Neural crest cell (in vitro differentiated cells): ENCODE measurements at places on chromosomes 12 and 14. TPM values are rescaled to one million over a fixed set of nuclear protein-coding genes. Genes with fewer than 3 reads are reported as not detected.
A peak's percentile ranks its signal among the peaks of the same experiment; 100 is the strongest.

GPR84 gene
- not detected in 2 replicates for total RNA-seq

NEK9 gene
- total RNA-seq: 109 and 113 TPM in 2 replicates

DNA sequence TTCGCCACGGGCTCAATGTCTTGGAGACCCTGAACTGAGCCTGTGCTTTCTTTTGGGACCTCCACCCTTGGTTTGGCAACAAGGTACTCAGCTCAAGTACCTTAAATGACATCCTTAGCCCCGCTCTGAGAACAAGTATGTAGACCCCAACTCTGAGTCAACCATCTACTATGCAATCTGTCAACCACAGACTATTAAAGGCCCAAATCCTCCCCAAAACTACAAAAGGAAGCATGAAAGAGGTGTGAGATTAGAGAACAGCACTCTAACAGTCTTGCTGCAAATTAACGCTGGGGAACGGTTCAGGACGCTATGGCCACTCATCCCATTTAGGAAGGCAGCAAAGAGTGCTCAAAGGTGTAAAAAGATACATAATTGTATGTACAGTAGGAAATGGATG, 52.1 kb downstream of the CCDC88C start:
- no peaks in the 10 kb centered on the region for H3K27me3 ChIP-seq
- no peak overlapping the region for H3K27ac ChIP-seq
- DNase-seq: no peak
- H3K4me1 ChIP-seq: peaks cover 28% of the 10 kb centered on the region
- H3K4me3 ChIP-seq: no peak overlapping the region

- H3K27ac ChIP-seq: peak overlapping the region; percentile 93
- peaks cover 13% of the 10 kb centered on the region for H3K4me1 ChIP-seq
- no peaks in the 10 kb centered on the region for H3K27me3 ChIP-seq
- H3K4me3 ChIP-seq: no peak overlapping the region
Measured at GRCh38 chr12:18908191-18908590, 170.3 kb downstream of the CAPZA3 start.

DNA sequence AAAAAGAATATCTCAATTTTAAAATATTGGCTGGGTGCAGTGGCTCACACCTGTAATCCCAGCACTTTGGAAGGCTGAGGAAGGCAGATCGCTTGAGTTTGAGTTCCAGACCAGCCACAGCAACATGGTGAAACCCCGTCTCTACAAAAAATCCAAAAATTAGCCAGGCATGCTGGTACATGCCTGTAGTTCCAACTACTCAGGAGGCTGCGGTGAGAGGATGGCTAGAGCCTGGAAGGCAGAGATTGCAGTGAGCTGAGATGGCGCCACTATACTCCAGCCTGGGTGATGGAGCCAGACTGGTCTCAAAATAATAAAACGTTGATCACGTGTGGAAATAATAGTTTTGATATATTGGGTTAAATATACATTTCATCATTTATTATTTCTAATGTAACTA, 5.7 kb downstream of the MTRFR start:
- no peak for DNase-seq
- no peak overlapping the region for H3K27ac ChIP-seq
- H3K27me3 ChIP-seq: no peaks in the 10 kb centered on the region
- H3K4me3 ChIP-seq: no peak overlapping the region
- H3K36me3 ChIP-seq: peaks cover 7% of the 10 kb centered on the region
- H3K4me1 ChIP-seq: peaks cover 18% of the 10 kb centered on the region

GRCh38 chr12:43891856-43892574, 56.1 kb downstream of the TMEM117 start:
- DNase-seq: no peak
- H3K36me3 ChIP-seq: no peaks in the 10 kb centered on the region
- H3K27me3 ChIP-seq: no peaks in the 10 kb centered on the region
- H3K27ac ChIP-seq: no peak overlapping the region
- no peaks in the 10 kb centered on the region for H3K4me1 ChIP-seq

GRCh38 chr12:112905451-112906089, 1.2 kb upstream of the OAS1 start:
- H3K4me3 ChIP-seq: no peak overlapping the region
- no peak overlapping the region for H3K27ac ChIP-seq
- no peak for DNase-seq
- peaks cover 3% of the 10 kb centered on the region for H3K36me3 ChIP-seq
- H3K4me1 ChIP-seq: peaks cover 8% of the 10 kb centered on the region

DNA sequence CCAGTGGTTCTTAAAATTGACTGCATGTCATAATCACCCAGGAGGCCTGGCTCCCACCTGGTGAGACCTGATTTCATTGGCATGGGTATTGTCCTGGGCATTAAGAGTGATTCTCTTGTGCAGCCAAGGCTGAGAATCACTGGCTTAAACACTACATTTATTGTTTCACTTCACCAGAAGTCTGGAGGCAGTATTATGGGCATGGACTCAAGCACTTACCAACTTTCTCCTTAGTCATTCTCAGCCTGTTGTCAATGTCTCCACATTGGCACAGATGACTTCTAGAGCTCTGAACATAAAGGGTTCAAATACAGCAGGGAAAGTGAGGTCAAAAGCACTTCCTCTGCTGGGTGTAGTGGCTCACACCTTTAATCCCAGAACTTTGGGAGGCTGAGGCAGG, 25.6 kb upstream of the GCH1 start:
- H3K4me3 ChIP-seq: no peak overlapping the region
- H3K36me3 ChIP-seq: no peaks in the 10 kb centered on the region
- no peaks in the 10 kb centered on the region for H3K27me3 ChIP-seq
- no peak overlapping the region for H3K27ac ChIP-seq
